Activated naive CD8-positive, alpha-beta T cell treated with anti-CD3 and anti-CD28 coated beads, Interleukin-2, amount 50 U/mL, for 16 hours (primary cell): ENCODE measurements at places on chromosomes 7 and 10.

DNA sequence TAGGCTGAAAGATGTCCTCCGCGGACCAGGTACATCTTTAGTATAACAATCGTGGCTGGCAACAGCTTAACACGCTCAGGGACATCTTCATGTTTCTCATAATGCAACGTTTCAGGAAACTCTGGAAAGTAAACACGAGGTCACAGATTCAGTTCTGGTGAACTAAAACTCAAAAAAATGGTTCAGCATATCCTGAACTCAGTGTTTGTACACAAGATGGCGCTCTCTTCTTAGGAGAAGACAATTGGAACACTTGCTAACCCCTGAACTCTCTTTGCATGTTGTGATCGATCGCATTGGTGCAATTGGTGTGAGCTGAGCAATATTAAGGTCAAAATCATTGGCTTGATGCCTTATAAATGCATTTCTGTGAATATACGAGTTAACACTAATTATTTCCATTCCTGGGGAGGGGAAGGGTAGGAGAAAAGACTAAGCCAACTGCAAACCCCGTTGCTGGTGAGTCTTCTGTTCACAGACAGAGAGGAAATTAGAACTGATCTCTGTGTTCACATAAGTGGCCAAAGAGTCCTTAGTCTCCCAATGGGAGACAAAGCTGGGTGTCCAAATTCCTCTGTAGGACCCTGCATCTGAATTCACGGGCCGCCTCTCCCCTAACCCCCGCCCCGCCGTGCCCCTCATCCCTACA is 52.6 kb upstream of the FAM180A start:
- no peak for DNase-seq

DNA sequence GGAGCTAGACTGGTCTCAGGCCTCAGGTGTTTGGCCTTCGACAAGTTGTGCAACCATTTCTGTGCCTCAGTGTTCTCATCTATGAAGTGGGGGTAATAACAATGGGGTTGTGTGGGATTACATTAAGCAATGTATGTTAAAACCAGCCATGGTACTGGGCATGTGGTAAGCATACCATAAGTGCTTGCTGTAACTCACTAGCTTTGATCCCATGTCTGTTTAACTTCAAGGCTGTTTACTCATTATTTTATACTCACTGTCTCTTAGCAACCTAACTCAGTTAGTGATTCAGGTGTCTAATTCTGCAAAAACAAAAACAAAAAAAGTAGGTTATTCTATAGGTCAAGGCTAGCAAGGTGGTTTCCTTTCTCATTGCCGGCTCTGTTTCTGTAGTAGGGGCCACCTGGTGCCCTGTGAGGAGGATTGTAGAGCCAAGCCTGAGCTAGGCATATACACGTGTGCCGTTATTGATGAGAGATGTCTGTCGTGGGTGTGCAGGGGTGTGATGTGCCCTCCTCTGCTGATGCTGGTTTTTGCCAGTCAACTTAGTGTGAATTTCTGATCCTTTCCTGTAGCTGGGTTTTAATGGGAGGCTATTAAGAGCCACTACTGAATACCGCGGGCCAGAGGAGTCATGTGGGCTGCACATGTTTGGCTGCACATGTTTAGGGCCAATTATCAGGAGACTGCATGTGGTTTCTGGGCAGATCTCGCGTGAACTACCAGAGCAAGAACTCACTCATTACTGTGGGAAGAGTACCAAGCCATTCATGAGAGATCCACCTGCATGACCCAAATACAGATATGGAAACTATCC is 56.2 kb downstream of the EEPD1 start:
- DNase-seq = no peak

- no peak for DNase-seq
Observed at GRCh38 chr10:122555442-122555841, 5.1 kb upstream of the DMBT1 start.

DNA sequence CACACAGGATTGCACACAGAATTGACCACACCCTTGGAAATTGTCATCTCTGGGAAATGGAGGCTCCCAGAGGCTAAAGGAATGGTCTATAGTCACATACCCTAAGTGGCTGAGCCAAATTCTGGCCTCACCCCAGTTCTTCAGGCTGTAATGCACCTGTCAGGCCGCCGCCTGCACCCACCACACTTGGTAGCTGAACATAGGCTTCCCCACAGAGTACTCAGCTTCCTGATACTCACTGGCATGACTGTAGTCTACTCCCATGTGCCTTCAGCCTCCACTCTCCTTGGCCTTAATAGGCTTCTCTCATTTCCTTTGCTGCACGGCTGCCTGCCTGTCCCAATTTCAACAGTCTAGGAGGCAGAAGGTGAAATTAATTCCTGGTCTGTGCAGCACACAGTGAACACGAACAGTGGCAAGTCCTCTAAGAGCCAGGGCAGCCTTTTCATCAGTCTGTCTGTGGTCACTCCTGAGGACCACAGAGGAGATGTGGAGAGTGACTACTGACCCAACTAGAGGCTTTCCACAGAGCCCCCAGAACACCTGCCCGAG is 42.5 kb downstream of the NUDCD3 start:
- DNase-seq = no peak

DNA sequence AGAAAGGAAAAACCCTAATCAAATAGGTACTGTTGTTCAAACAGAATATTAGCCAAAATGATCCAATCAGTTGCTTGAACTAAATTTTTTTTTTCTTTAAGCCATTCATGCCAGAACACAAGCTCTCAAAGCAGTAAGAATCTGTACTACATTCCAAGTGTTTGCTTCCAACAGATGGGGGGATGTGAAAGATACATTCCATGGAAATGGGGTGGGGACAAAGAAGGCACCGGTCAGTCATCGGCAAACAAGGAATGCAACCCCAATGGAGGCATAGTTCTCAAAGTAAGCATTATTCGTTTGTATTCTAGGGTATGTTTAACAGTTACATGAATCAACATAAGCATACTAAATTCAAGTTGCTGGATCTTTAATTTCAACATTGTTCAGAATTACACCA is 32.5 kb downstream of the C10orf143 start:
- DNase-seq = no peak

- no peak for DNase-seq
Observed at GRCh38 chr7:117412946-117413559, 14.2 kb downstream of the ASZ1 start.

- DNase-seq = no peak
Observed at GRCh38 chr7:108596560-108596959, 26.9 kb downstream of the DNAJB9 start.

DNA sequence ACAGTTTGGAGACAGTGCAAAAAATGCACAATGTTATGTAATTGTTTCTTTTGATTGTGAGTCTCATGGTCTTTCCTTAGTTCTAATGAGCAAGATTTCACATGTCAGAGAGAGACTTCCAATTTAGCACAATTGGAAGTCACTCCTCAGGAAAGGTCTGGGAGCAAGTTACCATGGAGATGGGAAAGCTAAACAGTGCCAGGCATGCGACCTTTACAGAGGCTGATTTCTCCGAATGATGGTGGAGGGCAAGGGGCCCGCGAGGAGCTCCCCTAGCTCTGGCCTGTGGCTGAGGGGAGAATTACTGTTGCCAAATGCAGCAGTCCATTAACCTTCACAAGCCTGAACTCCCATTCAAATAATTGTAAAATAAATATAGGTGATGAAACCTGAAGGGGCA is 59.3 kb downstream of the CDCA7L start:
- no peak for DNase-seq

GRCh38 chr10:11012421-11013295 is 5.0 kb upstream of the CELF2 start:
- no peak for DNase-seq

GRCh38 chr10:79498291-79498829 is 14.0 kb upstream of the EIF5AL1 start:
- no peak for DNase-seq

GRCh38 chr10:110265573-110266193 is 39.0 kb downstream of the SMNDC1 start:
- DNase-seq = no peak

GRCh38 chr10:124629415-124629814 is 114.8 kb downstream of the FAM53B start:
- DNase-seq = no peak

DNA sequence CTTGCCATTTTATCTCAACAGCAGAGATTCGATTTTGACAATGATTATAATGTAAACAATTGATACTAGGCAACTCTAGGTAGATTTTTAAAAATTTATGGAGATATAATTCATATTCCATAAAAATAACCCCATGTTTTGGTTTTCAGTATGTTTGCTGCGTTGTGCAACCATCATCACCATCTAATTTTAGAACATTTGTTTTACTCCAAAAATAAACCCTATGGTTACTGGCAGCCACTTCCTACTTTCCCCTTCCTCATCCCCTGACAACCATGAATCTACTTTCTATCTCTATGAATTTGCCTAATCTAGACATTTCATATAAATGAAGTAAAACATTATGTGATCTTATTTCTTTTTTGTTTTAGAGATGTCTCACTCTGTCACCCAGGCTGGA is 401.9 kb downstream of the THSD7A start:
- DNase-seq = no peak

DNA sequence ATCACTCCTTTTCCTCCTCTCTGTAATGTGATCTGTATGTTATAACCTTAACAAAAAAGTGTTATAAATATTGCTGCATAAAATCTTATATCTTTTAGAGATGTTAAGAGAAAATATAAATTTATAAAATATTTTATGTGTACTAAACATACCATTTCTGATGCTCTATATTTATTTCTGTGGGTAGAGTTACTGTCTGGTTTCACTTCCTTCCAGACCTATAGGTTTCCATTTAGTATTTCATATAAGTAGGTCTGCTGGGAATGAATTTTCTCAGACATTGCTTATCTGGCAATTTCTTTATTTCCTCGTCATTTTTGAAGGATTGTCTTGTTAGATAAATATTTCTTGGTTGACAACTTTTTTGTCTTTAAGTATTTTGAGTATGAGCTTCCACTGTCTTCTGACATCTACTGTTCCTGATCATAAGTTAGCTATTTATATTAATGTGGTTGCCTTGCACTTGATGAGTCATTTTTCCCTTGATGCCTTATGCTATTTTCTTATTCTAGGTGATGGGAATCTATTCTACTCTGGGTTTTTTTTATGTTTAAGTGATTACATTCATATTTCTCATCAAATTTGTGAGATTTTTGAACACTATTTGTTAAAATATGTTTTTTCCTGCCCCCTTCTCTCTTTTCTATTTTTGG is 11.2 kb upstream of the THSD7A start:
- no peak for DNase-seq

- DNase-seq = no peak
Observed at GRCh38 chr7:120185940-120186682, 86.9 kb upstream of the KCND2 start.

GRCh38 chr10:19546224-19546623 is 270.0 kb upstream of the PLXDC2 start:
- DNase-seq = no peak

DNA sequence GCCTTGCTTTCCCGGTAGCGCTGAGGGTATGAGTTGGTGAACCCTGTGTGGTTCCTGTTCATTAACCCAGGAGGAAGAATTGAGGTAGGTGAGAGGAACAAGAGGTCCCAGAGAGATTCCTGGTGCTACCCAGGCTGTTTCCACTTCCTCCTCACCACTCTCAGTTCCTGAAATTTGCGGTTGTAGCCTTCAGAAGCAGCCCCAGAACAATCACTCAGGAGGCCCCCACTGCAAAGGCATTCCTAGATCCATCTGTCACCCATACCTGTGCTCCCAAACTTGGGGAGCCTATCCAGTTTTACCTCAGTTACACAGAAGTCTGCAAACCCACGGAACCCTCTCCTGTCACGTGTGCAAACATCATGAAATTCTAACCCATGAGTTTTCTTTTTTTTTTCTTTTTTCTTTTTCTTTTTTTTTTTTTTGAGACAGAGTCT is 9.0 kb upstream of the PIP4K2A start:
- DNase-seq = no peak

DNA sequence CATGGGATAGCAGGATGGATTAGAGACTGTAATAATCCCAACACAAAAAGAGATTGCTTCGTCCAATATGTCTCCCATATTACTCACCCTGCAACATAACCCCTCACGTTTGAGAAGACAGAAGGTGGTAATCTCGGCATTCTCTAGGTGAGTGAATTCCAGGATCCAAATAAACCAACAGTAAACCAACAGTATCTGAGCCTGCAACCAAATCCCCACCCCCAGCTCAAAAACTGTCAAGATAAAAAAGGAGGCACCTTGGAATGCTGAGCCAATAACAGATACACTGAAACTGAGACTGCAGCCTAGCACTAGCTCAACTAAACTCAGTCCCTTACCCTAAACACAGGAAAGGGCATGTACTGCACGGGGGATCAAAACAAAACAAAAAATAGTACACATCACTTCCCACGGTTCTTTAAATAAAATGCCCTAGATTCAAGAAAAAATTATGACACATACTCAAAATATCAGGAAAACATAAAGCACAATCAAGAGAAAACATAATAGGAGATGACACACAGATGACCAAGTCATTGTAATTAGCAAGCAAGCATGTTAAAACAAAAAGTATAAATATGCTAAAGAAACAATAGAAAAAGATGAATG is 28.0 kb downstream of the IPMK start:
- no peak for DNase-seq

DNA sequence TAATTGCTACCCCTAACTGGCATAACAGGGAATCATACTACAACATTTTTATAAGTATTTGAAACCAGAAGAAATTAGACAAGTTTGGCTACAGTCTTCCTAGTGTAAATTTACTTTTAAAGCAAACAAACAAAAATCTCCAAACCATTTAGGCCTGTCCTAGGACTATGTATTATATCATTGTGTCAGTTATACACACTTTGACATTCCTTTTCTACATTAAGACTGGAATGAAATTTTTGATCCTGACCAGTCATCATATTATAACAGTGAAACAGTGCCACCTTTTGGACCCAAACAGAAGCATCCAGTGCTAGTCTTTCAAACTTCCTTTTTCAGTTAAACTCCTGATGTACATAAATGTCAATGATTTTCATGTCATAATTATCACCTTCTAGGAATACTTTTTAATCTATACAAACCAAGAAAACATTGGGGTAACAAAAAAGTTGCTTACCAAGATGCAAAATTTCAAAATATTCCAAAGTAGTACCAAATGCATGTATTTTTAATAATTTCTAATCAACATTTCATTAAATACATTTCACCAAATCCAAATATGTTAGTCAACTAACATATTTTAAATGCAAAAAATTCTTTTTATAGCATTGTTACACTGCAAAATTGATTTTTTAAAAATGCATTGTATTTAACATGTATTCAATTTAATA is 75.7 kb downstream of the IMMP2L start:
- no peak for DNase-seq

DNA sequence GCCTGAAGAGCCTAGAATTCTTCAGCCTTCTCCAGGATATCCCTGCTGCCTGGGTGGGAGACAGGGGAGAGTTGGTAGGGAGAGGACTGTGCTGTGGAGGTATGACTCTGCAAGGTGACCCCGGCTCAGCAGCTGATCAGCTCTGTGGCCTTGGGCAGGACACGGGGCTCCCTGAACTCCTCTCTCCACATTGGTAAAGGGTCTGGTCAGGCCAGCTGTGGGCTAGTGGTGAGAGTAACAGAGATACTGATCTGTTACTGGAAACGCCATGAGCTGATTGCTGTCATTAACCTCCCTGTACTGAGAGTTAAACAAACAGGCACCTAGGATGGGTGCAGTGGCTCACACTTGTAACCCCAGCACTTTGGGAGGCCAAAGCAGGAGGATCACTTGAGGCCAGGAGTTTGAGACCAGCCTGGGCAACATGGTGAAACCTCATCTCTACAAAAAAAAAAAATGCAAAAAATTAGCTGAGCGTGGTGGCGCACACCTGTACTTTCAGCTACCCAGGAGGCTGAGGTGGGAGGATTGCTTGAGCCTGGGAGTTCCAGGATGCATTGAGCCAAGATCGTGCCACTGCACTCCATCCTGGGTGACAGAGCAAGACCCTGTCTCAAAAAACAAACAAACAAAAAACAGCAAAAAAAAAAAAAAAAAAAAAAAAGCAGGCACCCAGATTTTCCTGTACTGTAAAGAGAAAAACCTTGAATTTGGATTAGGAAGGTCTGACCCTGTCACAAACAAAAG is 151.5 kb downstream of the CUX1 start:
- DNase-seq = no peak
